ENCODE measurements at places on chromosomes 1 and 21.

GRCh38 chr1:167122121-167122480 lies 28.2 kb downstream of the STYXL2 start:
- no peak for DNase-seq

- no peak for DNase-seq
Measured at GRCh38 chr1:48681476-48682305, 95.0 kb downstream of the BEND5 start.

DNA sequence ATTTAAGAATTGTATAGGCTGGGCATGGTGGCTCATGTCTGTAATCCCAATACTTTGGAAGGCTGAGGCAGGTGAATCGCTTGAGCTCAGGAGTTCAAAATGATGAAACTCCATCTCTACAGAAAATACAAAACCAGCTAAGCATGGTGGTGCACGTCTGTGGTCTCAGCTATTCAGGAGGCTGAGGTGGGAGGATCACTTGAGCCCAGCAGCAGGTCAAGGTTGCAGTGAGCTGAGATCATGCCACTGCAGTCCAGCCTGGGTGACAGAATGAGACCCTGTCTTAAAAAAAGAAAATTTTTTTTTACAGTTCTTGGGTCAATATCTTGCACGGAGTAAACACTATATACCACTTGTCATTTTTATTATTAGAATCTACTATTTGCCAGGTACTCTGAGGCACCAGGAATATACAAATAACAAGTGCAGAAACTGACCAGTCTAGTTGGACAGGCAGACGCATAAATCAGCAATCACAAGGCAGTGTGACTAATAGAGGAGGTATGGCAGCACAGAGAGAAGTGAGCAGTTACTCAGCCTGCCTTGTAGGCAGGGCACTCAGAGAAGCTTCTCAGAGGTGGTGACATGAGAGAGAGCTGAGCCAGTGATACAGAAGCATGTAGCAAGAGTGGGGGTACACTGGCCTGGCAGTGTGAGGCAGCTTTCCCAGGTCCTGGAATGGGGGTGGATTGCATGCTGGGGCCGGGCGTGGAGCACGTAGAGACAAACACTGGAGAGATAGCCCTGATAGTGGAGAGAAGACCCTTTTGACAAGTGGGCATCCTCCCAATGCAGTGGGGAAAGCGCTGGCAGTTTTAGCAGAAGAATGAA lies 8.0 kb downstream of the PHLDA3 start:
- peak; percentile 33 for DNase-seq

DNA sequence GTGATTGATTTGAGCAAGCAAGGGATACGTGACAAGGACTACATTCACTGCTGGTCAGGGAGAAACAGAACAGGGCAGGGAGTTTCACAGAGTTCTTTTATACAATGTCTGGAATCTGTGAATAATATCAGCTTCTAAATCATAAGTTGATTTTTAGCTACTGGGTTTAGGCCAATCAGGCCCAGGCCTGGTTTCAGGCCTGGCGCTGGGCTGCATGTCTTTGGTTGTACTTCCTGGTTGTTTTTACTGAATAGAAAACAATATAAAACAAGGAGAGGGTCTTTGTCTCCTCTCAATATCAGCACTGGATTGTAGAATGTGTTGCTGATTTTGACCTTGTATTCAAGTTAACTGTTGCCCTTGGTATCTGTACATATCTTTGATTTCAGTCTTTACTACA lies 865 bp upstream of the AMY2A start:
- no peak for DNase-seq

DNA sequence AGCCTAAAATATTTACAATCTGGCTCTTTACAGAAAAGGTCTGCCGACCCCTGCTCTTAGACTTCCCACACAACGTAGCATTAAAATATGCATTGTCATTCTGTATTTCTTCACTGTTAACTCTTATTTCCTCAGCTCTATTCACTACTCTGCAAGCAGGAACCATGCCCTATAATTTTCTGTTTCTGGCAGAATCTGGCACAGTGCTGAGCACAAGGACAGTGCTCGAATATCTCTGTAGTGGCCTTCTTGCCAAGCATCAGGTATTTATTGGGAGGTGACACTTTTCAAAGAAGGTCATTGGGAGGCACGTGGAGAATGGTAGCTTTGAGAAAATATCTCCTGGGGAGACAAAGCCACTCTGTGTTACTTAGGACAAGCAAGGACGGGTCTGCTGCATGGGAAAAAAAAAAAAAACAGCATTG lies 77.9 kb downstream of the PSMG1 start:
- DNase-seq, result no peak

DNA sequence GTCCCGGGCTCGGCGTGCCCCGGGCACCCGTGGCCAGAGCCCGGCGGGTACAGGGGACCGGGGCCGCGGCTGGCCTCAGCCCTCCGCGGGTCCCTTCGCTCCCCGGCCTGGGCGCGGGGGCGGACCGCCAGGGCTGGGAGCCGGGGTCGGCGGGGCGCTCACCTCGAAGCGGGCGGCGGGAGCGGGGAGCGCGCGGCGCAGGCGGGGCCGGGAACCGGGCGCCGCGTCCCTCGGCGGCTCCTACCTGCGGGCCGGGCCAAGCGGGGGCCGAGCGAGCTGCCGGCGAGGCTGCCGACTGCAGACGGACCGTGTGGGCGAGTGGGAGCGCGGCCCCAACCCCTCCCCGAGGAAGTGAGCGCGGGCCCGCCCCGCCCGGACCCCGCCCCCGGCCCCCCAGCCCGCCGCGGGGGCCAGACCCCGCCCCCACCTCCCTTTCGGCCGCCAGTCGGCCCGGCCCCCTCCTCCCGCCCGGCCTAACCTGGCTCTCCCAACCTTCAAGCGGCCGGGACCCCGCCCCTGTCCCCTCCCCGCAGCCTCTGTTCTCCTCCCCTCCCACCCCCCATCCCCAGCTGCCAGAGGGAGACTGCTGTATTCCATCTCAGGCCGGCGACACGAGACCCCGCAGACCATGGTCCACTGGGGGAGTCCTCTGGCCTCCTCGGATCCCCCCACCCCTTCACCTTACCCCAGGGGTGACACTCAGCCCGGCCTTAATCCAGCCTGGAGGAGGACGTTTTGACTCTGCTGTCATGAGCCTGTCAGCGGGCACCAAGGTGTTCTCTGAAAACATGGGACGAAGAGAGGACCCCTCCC lies at the start of gene FHL3:
Gene FHL3, minus strand, starts transcription at position 320 of the 813 bp plus-strand sequence. CDS start 6,102 bp downstream, outside the sequence.
- DNase-seq, result peak; percentile 77

DNA sequence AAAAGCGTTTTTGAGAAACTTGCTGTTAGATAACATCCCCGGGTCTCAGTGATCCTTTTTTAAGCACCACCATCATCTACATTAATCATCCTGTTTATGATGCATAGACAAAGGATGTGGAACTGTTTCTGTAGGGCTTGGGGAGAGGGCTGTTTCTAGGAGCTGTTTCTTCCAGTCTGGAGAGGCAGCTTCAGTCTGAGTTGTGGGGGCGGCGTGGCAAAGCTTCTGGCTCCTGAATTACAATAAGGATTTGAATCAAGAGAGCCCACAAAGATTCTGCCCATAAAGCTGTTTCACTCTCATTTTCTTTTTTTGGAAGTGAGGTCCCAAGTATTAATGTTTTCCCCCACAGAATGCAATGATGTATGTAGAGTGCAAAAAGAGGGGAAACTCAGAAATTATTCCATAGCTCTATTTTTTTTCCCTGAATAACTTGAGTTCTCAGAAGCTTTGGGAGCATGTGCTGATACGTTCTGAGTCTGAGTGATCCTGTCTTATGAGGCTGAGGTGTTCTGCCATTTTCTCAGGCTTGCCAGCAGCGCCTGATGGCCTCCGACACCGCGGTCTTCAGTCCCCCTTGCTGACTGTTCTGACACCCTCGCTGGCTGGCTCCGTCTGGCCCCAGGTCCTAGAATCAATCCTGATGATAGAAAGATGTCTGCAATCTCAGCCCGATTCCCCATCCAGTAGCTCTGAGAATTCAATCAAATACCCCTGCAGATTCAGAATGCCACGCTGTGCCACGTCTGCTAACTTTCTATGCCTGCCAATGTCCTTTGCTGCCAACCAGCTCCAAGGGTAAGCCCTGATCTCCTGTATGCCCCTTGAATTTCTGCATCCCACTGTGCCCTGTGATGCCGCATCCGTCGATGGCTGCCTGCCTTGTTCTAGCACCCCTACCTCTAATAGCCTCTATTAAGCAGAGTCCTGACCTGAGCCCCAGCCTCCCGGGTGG lies 92.4 kb upstream of the AKT3 start:
- DNase-seq, result no peak

DNA sequence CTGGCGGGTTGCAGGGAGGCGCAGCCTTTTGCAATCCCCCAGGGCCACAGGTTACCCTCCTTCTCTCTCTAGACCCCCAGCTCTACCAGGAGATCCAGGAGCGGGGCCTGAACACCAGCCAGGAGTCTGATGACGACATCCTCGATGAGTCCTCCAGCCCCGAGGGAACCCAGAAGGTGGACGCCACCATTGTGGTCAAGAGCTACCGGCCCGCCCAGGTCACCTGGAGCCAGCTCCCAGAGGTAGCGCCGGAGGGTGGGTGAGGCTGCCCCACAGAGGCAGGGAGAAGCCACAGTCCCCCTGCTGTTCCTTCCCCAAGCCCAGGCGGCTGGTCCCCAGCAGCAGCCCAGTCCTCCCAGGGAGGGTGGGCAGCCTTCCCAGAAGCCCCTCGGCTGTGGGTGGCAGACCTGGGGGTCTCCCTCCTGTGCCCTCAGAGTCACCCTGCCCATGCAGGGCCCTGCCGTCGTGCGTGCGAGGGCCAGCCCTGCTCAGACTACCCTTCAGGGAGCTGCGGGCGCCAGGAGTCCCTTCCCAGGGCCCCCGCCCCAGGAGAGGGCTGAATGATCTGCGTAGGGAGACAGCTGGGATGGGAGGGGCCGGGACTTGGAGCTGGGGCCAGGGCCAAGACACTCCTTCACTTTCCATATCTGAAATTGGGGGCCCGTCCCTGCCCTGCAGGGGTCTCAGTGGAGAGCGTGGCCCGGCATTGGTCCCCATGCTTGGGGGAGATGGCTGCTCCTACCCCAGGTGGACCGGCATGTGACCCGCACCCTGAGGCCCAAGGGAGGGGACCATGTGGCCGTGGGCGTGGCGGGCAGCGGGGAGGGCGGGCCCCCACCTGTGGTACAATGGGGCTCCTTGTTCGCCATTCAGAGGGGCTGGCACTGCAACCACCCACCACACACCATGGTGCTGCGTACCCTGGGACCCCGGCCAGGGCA lies 12.9 kb downstream of the ARHGEF16 start:
- DNase-seq, result peak; percentile 18

- DNase-seq, result no peak
Measured at GRCh38 chr1:182600036-182600713, 4.0 kb downstream of the RGS16 start.

DNA sequence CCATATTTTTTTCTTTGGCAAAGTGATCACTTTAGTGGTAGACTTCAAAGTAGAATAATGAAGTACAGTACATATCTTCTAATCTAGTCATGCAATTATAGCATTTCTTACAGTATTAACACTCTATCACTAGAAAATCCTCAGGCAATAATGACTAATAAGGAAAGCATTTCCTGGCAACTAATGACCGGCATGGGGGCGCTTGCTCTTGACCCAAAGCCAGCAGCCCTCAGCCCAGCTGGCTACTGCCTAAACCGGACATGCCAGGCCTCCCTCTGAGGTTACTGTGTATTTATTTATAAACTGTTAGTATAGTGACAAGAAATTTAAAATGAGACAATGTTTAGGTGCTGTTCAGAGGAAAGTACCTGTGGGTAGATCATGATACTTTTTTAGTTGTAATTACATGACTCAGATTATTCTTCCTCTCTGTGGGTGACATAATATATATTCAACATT lies 633.8 kb downstream of the PTPRC start:
- DNase-seq, result peak; percentile 65

DNA sequence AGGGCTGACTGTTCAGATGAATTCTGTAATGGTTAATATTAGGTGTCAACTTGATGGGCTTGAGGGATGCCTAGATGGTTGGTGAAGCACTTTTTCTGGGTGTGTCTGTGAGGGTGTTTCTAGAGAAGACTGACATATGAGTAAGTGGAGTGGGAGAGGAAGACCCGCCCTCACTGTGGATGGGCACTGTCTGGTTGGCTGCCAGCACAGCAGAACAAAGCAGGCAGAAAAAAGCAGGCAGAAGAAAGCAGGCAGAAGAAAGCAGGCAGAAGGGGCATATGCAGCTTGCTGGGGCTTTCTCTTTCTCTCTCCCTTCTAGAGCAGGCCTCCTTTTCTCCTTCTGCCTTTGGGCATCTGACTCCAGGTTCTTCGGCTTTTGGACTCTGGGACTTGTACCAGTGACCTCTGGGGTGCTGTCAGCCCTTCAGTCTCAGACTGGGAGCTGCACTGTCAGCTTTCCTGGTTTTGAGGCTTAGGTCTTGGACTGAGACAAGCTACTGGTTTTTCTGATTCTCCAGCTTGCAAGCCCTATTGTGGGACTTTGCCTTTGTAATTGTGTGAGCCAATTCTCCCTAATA lies 42.9 kb upstream of the CD2 start:
- no peak for DNase-seq

DNA sequence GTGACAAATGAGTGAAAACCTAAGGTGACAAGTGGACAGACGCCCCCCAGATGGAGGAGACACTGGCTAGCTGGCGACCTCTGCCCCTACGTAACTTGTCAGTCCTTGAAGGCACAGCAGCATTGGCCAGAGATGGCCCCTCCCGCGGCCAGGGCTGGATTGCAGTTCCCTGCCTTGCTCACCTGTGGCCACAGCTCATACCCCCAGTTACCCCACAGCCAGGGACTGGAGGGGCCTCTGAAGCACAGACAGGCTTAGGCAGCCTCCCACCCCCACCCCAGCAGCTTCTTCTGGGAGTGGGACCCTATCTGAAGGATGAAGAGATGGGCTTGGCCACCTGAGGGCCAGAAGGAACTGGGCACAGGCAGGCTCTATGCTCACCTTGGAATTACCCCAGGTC lies 3.7 kb downstream of the HES3 start:
- DNase-seq, result no peak

GRCh38 chr1:172360511-172360910 lies 60.0 kb upstream of the C1orf105 start:
- peak; percentile 41 for DNase-seq

GRCh38 chr21:46664316-46664995 lies 29.0 kb downstream of the PRMT2 start:
- DNase-seq, result no peak

GRCh38 chr1:174286042-174286441 lies 126.7 kb downstream of the RABGAP1L start:
- no peak for DNase-seq

GRCh38 chr1:115413208-115413607 lies 75.2 kb upstream of the NGF start:
- DNase-seq, result no peak

Measured in lung (tissue), 17 donors.